Hematopoietic multipotent progenitor cell treated with erythropoietin and hydrocortisone succinate and interleukin-3 and kit ligand, for 4 days (in vitro differentiated cells): ENCODE measurements at places on chromosomes 7 and 10.
A peak's percentile ranks its signal among the peaks of the same experiment; 100 is the strongest.

- no peak for DNase-seq
Observed at GRCh38 chr10:33419311-33419710, 84.8 kb upstream of the NRP1 start.

DNA sequence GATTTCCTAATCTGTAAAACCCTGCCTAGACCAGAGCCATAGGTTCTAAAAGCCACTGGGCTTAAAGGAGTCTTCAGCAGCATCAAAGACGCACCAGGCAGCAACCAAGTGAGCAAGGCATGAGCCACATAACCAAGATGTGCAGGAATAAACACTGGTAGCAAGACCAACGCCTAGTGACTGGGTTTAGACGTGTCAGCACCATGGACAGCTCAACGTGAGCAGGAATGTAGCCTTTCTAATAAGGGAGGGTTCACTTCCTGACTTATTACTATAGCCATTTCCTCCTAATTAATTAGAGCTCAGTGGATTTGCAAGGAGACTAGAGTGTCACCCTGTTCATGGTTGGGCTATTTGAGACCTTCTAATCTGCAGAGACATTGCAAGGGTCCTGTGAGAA lies 223.7 kb downstream of the LHFPL3 start:
- DNase-seq, result peak; percentile 70

GRCh38 chr10:25907261-25907660 lies 26.8 kb upstream of the MYO3A start:
- no peak for DNase-seq

DNA sequence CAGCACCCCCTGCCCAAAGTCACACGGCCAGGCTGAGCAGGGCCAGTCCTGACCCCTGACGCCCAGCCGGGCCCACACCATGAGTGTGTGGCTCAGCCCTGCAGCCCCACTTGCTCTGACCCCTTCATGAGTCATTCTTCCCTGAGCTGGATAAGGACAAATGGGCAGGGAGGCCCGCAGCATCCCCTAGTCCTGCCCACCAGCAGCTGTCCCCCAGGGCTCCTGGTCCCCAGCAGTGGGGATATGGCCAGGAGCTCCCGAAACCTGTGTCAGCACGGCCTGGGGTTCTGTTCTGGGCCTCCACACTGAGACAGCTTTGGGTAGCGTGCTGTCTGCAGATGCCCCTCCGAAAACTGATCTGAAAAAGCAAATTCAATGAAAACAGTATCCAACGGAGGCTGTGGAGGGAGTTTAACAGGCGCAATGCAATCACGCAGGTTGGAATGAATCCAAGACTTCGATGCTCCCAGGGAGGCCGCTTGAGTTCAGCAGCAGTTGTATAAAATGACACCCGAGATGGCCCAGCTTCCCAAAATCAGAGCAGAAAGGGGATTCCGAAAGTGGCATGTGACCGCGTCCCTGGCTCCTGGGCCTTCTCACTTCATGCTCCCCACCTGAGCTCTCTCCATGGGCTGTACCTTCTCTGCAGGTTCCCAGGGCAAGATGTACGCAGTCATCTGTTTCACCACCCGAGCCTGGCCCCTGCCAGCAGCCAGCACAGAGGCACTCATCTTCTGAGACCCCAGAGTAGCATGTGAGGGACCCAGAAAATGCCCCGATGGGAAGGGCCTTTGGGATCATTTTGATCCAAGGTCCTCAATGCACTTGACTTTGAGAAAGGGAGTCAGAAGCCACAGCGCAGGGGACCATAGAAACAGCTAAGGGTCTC lies 214.1 kb downstream of the USP6NL start:
- no peak for DNase-seq

GRCh38 chr7:103447073-103447960 lies 1.3 kb upstream of the SLC26A5 start:
- DNase-seq, result peak; percentile 83

GRCh38 chr10:23375366-23375765 lies 30.8 kb upstream of the C10orf67 start:
- DNase-seq, result no peak

DNA sequence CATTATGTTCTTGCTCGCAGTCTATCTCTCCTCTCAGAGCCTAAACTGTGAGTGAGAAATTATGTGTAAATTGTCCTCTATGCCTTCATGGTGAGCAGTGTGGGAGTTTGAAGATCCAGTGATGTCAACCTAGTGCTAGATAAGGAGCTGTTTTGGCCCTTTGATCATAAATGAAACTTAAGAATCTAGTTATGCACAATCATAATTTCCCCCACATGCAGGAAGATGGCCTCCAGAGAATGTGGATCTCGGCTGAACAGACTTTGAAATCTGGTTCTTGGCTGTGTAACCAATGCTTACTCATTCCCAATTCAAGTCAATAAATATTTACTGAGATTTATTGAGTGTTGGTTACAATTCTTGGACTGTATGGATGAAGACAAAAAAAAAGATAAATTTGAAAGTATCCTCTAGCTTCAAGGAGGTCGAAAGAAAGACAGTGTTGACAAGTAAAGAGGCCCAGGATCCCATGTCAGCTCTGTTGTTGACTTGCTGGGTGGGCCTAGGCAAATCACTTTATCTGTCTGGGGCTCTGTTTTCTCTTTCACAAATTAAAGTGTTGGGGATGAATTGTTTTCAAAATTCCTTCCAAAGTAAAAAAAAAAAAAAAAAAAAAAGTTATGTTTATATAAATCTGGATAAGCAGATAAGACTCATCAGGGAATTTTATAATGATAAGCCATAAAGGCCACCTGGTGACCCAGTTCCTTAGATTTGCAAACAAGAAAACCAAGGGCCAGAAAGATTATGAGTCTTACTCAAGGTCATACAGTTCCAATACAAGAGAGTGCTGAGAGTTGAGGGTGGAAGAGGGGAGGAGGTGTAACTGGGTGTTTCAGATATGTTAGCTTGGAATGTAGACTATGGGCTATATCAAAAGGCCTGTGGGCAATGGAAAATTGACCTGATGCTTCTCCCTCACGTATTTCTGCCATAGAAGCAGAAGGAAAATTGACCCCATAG lies 969.9 kb downstream of the KCNMA1 start:
- DNase-seq, result no peak

- peak; percentile 20 for DNase-seq
Observed at GRCh38 chr7:832167-832967, at the start of gene SUN1. Gene SUN1, plus strand, starts transcription at chr7:832476. Its CDS starts 49 bp downstream, at chr7:832525.
